GM12878 (cell line): ENCODE measurements at places on chromosomes 6 and 20. TPM values are rescaled to one million over a fixed set of nuclear protein-coding genes. Genes with fewer than 3 reads are reported as not detected.

RAMACL gene
- 0.31 TPM in 1 of 2 replicates, not detected in the other for total RNA-seq

LY6G6D gene
- total RNA-seq = not detected in 2 replicates

LPA gene
- 2.8 TPM in 2 replicates for total RNA-seq

PPIL6 gene
- 0.37 TPM in 1 of 2 replicates, not detected in the other for total RNA-seq

EPHA7 gene
- total RNA-seq = not detected in 2 replicates

GSTA1 gene
- 0.51 and 0.56 TPM in 2 replicates for total RNA-seq

OVOL2 gene
- not detected in 2 replicates for total RNA-seq

PKIB gene
- 0.19 and 0.74 TPM in 2 replicates for total RNA-seq

RAB32 gene
- not detected in 2 replicates for total RNA-seq

ZNF337 gene
- 9.0 and 9.6 TPM in 2 replicates for total RNA-seq

PRICKLE4 gene
- total RNA-seq = 0.37 TPM in 1 of 2 replicates, not detected in the other

TREM1 gene
- 0.44 and 0.77 TPM in 2 replicates for total RNA-seq

LGSN gene
- total RNA-seq = not detected in 2 replicates

EYS gene
- not detected in 2 replicates for total RNA-seq

BTN1A1 gene
- total RNA-seq = 1.1 and 1.5 TPM in 2 replicates

KIF25 gene
- not detected in 2 replicates for total RNA-seq

OR2H1 gene
- total RNA-seq = not detected in 2 replicates

RHAG gene
- total RNA-seq = 0.18 and 0.32 TPM in 2 replicates

PRND gene
- not detected in 2 replicates for total RNA-seq

PROCR gene
- 0.38 TPM in 1 of 2 replicates, not detected in the other for total RNA-seq

RUNX2 gene
- total RNA-seq = 0.61 and 0.77 TPM in 2 replicates

RIPOR3 gene
- 0.05 TPM in 1 of 2 replicates, not detected in the other for total RNA-seq

SLC4A11 gene
- total RNA-seq = 1.9 and 2.3 TPM in 2 replicates

ANKRD6 gene
- total RNA-seq = 0.72 and 0.93 TPM in 2 replicates

ATAT1 gene
- total RNA-seq = 7.1 and 9.0 TPM in 2 replicates

IPCEF1 gene
- 4.9 and 6.8 TPM in 2 replicates for total RNA-seq

TTLL9 gene
- total RNA-seq = 0.08 and 0.21 TPM in 2 replicates

GRM1 gene
- 0.05 TPM in 1 of 2 replicates, not detected in the other for total RNA-seq

BPIFB2 gene
- total RNA-seq = not detected in 2 replicates

SDCBP2 gene
- total RNA-seq = 0.77 and 1.5 TPM in 2 replicates

GPR6 gene
- total RNA-seq = not detected in 2 replicates

MDFI gene
- total RNA-seq = not detected in 2 replicates

KCNB1 gene
- 0.08 TPM in 1 of 2 replicates, not detected in the other for total RNA-seq

COL21A1 gene
- total RNA-seq = not detected in 2 replicates

TSHZ2 gene
- total RNA-seq = 0.27 and 0.36 TPM in 2 replicates

MARCKS gene
- 164 and 172 TPM in 2 replicates for total RNA-seq

SMIM29 gene
- 17.6 and 19.9 TPM in 2 replicates for total RNA-seq

BPI gene
- total RNA-seq = not detected in 2 replicates

CNR1 gene
- total RNA-seq = 15.4 TPM in 2 replicates

CTAGE9 gene
- not detected in 2 replicates for total RNA-seq

KIAA0408 gene
- total RNA-seq = not detected in 2 replicates

LY6G6C gene
- total RNA-seq = not detected in 2 replicates

TSPO2 gene
- total RNA-seq = not detected in 2 replicates

DEFB110 gene
- total RNA-seq = not detected in 2 replicates

COL9A1 gene
- total RNA-seq = not detected in 2 replicates

PKHD1 gene
- 0.03 and 0.05 TPM in 2 replicates for total RNA-seq

DDAH2 gene
- total RNA-seq = 8.3 and 10.8 TPM in 2 replicates

SFTA2 gene
- total RNA-seq = 0.92 and 0.93 TPM in 2 replicates

CDC25B gene
- total RNA-seq = 58.8 and 58.9 TPM in 2 replicates

GUCA1A gene
- not detected in 2 replicates for total RNA-seq

HLA-DRA gene
- total RNA-seq = 2,040 and 2,127 TPM in 2 replicates

COX4I2 gene
- not detected in 2 replicates for total RNA-seq
